Right lobe of liver (tissue), 6 donors: ENCODE measurements at places on chromosomes 4 and X.

DNA sequence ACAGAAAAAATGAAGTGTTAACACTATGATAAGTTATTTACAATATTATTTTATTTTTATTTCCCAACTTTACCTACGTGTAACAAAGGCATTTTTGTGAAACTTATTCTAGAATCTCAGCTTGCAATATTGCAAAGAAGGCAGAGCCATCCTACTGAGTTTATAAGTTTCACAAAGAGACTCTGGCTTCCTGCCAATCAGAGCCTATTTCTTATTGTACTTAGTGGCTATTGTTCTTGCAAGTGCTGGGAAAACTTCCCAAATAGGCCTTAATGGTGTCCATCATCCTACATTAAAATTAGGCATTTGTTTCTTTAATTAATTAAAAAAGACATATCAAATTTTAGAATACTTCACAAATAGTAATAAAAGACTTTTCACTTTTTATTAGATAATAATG lies 233.2 kb downstream of the EPHA5 start:
- no peak for DNase-seq

DNA sequence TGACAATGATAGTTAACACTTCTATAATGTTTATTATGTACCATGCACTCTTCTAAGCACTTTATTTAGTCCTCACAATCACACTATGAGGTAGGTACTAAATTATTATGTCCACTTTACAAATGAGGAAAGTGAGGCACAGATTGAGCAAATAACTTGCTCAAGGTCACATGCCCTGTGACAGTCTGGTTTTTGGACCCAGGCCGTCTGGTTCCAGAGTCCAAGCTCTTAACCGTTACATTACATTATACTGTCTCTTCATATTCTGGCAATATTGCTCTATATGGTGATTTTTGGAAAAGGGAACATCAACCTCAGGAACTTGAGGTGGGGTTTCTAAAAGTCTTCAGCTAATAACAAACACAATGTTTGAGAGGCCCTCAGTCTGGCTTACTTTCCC lies 12.8 kb downstream of the SYTL4 start:
- DNase-seq, result no peak

DNA sequence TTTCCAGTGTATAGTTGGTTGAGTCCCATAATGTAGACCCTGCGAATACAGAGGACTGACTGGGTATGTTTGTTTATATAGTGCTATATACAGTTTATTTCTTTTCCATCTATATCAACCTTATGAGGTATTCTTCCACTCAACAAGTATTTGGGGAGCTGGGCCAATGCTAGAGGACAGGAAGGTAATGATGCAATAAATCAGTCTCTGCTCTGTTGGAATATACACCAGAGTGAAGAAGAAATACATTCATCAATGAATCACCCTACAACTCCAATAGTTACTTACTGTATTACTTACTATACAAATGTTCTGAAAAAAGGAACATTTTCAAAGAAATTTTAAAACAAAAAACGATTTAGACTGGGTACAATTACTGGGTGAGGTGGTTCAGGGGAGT lies 2.1 kb upstream of the ARSJ start:
- no peak for DNase-seq

GRCh38 chrX:65601530-65602220 lies 65.8 kb upstream of the MSN start:
- DNase-seq, result peak; percentile 82

DNA sequence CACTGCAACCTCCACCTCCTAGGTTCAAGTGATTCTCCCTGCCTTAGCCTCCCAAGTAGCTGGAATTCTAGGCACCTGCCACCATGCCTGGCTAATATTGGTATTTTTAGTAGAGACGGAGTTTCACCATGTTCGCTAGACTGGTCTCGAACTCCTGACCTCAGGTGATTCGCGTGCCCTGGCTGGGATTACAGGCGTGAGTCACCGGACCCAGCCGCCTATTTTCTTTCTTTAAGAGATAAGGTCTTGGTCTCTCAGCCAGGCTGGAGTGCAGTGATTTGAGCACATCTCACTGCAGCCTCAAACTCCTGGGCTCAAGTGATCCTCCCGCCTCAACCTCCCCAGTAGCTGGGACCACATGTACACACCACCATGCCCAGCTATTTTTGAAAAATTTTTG lies 166.5 kb downstream of the DHRSX start:
- no peak for DNase-seq

DNA sequence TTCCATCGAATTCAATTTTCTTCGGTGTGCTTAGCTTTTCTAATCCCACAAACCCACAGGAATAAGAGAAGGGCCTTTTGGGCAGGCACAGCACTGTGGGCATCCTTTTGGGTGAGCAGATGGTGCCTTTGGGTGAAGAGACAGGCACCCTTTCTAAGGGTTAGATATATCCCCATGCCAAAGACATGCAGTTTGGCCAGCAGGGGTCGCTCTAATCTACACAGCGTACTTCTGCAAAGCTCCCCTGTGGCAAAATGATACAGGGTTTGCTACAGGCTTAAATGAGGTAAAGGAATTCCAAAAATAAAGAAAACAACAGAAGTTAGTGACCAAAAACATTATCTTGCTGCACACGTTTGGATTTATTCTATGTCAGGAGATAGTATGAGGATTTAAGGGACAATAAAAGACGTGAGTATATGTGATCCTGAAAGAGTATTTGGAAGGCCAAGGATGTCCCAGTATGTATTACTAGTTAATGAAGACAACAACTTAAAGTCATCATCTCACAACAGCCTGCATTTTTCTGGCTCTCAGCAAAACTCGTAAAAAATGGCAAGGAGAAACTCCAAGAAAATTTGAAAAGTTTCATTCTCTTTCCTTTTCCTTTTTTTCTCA lies 49.5 kb downstream of the PHEX start:
- peak; percentile 59 for DNase-seq

- no peak for DNase-seq
Measured at GRCh38 chr4:157072002-157072401, 3.9 kb upstream of the GLRB start.

- no peak for DNase-seq
Measured at GRCh38 chr4:24209906-24210305, 320.1 kb upstream of the PPARGC1A start.

GRCh38 chrX:10190367-10190766 lies 33.6 kb downstream of the CLCN4 start:
- no peak for DNase-seq

DNA sequence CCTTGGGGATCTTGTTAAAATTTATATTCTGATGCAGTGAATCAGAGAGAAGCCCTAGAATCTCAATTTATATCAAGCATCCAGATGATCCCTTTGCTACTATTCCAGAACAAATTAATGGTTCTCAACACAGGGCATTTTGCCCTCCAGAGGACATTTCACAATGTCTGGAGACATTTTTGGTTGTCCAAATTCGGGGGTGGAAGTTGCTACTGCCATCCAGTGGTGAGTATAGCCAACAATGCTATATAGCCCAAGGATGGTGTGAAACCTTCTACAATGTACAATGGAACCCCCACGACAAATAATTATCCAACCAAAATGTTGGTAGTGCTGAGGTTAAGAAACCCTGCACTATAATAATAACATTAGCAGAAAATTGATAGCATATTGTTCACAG lies 2440.0 kb downstream of the PCDH7 start:
- DNase-seq, result no peak

GRCh38 chr4:11589676-11590075 lies 161.0 kb upstream of the HS3ST1 start:
- DNase-seq, result no peak

DNA sequence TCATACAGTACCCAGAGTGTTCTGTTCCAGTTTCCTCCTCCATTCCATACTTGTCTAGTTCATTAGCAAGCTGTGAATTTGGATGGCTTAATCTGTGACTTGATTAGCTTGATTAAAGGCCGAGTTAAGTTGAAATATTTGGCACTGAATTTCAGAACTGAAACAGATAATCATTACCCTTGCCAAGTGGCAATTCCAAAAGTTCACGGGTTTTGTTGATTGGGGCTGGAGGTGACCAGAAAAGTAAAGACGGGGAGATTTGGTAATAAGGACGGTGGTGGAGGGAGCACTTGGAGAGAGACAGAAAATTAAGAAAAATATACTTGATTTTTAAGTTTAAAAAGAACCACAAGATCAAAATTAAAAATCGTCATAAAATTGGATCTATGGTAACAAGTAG lies 21.9 kb upstream of the KLHL2 start:
- DNase-seq, result peak; percentile 69

DNA sequence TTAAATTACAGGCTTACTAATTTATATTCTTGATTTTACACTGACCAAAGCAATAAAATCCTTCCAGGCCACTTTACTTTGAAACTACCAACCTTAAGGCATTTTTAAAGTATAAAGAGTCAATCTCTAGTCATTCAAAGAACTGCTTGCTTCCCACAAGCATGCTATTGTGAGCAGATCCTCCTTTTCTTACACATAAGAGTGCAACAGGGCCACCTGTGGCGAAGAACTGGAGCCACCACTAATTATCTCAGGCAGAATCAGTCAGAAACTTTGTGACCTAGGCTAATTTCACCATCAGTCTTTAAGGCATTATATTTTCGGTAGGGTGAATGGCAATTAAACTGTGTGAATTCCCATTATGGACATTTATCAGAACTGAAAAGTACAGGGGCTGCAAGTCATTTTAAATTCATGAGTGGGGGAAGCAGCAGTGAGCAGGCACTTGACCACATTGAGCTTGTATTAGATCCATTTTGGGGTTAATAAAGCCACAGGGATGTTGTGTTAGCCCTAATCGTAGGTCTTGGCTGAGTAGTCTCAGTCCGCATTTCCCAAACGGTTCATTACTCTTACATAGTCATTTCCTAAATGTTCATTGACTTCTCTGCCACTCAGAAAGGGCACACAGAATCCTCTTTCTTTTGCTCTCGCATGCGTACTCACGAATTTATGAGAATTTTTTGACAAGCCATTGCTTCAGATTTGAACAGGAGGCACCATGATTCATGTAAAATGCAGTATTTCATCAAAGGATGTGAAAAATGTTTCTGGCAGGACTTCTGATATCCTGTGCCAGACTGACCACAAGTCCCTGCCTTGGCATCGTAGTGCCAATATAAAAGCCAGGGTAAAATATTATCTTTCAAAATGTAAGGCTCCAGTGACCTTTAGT lies 39.8 kb downstream of the NPY2R start:
- DNase-seq, result no peak

DNA sequence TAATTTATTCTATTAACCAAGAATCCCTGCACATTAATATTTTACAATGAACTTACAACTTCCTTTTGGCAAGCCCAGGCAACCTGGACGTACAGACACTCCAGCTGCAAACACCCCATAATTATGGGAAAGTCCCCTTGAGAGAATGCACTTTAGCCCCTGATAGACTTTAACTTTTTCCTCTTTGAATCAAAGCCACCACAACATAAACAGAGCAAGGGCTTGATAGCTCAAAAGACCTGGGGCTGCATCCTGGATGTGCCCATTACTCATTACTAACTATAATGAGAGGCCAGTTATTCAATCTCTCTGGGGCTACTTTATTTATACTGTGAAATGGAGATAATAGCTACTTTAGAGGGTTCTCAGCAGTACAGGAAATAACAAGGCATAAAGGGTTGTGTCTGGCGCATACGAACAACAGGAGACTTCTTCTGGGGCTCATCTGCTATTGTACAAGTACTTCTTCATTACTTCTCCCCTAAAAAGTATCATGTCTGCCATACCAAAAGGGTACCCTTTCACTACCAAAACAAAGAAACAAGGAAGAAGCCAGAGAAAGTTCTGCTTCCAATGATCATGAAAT lies 54.9 kb downstream of the CASK start:
- no peak for DNase-seq

- no peak for DNase-seq
Measured at GRCh38 chr4:5037553-5038551, 13.4 kb upstream of the STK32B start.

- DNase-seq, result no peak
Measured at GRCh38 chrX:19986531-19986930, 4.3 kb downstream of the BCLAF3 start.

- DNase-seq, result no peak
Measured at GRCh38 chr4:29336861-29337260, 1383.3 kb upstream of the PCDH7 start.

GRCh38 chr4:48262926-48263325 lies 6.7 kb downstream of the TEC start:
- no peak for DNase-seq

DNA sequence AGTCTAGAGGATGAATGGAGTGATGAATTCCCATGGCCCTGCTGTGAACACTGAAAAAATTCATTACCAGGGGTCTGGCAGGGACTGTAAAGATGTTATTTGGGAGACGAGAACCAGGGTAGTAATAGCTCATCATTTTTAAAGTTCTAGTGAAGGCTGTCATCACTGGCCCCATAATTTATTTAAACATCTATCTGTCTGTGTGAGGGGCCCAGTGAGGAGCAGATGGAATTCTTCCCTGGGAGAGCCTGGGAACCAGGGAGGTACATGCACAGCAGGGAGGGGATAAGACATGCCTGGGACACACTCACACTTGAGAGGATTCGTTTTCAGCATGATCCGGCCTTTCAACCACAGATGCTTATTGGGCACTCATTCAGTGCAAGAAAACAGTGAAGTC lies 162.0 kb downstream of the PDGFRA start:
- no peak for DNase-seq

GRCh38 chrX:12955882-12956703 lies 18.8 kb upstream of the TMSB4X start:
- peak; percentile 59 for DNase-seq

DNA sequence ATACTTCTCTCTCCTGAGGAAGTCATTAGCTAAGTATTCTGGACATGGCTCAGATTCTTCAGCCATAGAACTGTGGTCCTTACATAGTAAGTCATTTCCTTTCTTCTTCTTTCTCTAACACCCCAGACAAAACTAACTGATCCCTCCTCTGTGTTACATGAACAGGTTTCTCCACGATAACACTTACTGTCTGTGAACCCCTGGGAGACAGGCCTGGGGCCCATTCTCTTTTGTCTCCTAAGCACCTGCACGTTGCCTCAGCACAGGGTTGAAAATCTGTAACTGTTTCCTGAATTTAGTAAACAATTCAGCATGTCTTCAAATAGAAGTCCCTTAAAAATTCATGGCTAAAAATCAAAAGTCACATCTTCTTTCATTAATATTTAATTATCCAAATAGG lies 24.7 kb downstream of the APBB2 start:
- DNase-seq, result no peak

GRCh38 chrX:650324-650723 lies 19.7 kb downstream of the SHOX start:
- DNase-seq, result peak; percentile 16

GRCh38 chr4:139633661-139634060 lies 32.0 kb upstream of the MGST2 start:
- DNase-seq, result no peak
